ENCODE measurements at places on chromosomes 5 and 9.

DNA sequence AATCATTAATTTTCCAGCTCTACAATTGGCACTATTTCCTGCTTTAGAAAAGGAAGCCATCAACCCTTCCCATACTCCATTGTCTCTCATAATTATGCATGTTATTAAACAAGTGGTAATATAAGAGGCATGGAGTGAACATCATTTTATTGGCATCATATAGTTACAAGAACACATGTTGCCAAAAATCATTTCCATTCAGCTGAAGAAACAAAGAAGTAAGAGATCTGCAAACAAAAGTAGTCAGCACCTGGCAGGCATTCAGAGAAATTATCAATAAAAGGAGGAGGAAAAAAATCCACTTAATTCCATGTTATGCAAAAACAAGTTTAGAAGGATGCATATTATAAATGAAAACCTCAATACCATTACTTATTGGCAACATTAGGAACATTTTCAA is 1208.2 kb upstream of the C9orf72 start:
- no peak for DNase-seq

- no peak for DNase-seq
These were observed 381.1 kb downstream of the TMEM38B start for GRCh38 chr9:106075236-106075959.

DNA sequence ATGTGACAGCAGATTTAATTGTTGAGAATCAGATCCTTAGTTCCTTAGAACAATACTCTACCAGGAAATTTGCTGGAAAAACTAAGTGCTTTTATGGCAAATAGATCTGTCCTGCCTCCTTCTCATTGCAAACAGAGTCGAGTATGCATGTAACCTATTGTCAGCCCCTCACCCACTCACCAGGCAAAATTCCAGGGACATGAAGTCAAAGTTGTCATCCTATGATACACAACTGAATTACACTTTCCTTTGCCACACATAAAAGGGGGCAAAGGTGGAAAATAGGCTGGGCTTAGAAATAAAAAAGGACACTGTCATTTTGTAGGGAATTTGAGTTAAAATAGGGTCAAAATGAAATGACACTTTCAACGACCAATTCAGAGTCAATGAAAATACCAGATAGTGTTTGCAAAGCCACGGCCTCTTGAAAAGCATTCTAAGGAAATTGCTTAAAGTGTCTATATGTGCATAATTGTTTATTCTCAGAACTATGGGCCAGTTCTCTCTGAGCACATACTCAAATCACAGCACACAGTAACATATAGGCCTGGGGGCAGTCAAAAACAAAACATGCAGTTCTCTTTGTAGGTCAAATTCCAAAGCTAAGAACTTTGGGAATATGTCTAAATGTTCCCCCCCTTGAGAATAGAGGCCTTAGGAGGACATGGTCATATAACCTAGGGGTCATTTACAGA is 452.8 kb downstream of the NFIB start:
- no peak for DNase-seq

DNA sequence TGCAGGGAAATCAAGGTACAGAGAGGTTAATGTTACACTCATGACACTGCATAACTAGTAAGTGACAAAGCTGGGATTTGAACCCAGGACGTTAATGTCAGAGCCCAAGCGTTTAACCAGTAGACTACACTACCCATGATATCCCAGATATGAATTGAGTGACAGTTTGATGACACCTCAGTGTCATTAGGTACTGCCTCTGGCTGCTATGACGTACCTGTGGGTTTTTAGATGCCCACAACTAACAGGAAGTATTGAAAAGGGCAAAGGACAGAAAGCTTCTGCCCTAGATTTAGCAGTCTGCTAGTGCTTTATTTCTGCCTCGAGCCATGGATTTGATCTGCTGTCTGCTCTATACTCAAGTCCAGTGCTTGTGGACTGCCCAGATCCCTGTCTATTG is 56.2 kb downstream of the GLRA1 start:
- no peak for DNase-seq

- DNase-seq: no peak
These were observed 78.9 kb downstream of the PPP2R2B start for GRCh38 chr5:146799671-146800070.

Measured in C1 segment of cervical spinal cord (tissue), 14 donors.